ENCODE measurements at places on chromosomes 2 and 18. TPM values are rescaled to one million over a fixed set of nuclear protein-coding genes. Genes with fewer than 3 reads are reported as not detected.

ACADL gene
- total RNA-seq = 10.9 TPM

DNA sequence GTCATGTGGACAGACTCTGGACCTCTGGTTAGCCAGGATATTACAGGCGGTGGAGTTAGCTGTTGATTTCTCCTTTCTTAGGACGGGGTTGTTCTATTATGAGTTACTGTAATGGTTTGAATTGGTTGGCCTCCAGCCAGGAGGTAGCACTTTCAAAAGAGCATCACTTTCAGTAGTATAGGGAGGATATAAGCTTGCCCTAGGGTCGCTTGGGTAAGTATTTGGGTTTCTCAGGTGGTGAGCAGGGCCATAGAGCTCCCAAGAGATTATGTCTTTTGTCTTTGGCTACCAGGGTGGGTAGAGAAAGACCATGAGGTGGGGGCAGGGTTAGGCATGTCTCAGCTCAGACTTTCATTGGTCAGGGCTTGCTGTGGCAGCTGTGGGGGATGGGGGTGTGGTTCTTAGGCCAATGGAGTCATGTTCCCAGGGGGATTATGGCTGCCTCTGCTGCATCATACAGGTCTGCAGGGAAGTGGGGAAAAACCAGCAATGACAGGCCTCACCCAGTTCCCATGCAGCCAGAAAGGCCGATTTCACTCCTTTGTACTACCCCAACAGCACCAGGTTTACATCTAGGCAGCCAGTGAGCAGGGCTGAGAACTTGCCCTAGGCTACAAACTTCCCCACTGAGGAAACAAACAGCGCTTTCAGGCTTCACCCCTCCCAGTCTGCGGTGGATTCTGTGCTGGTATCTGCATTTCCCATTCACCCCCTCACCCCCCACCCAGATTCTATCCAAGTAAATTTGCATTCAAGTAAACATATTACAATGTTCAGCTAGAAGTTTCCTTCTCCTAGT lies 89.4 kb upstream of the SLC38A11 start:
- no peak for DNase-seq

CFAP65 gene
- total RNA-seq = not detected

- no peak for DNase-seq
Observed at GRCh38 chr2:113138428-113139322, 11.3 kb downstream of the IL1RN start.

DNA sequence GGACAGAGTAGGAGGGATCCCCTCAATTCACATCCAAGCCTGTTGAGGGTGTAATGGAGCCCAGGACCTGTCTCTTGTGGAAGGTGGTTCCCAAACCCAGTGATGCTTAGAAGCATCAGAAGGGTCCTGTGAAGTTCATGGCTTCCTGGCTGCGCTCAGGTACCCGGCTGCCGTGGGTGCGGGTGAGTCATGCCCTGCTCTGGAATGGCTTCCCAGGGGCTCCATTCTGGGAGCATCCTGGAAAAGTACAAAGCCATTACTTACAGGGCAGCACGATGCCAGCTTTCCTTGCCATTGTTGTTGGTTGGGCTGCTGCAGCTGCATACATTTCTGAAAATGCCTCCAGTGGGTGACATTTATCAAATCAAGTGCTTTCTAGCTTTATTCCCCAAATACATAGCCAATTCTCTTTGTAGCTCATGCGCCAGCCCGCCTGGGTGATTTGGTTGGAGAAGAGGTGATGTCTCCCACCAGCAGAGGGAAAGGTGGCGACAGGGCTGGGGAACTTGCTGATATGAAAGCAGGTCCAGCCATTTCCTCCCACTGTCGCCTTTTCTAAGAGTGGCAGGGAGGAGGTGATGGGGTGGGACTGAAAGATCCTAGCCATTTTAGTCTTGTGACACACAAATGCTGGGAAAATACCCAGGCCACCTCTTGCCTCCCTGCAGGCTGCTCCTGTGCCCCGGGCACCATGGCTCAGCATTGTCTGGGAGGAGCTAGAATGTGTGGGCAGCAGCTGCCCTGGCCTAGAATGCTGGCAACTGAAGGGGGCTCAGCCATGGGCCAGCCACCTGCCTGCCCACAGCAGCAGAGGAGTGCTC lies 65.9 kb upstream of the HPCAL1 start:
- no peak for DNase-seq

DNA sequence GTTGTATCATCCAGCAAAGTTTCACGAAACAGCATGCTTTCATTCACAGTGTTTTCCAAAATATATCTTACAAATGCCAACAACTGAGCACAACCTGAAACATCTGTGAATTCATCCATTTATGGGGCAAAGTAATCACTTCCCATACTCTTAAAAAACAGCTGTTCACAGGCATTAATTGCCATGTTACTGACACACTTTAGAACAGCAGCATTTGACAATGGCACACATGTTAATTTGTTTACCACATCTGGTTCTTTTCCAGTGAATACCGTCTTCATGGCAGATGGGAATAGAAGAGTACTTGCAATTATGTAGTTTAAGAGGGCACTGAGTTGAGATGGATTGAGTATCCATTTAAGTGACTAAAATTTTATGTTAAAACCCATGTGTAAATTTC lies 347.4 kb upstream of the LRP1B start:
- no peak for DNase-seq

DNA sequence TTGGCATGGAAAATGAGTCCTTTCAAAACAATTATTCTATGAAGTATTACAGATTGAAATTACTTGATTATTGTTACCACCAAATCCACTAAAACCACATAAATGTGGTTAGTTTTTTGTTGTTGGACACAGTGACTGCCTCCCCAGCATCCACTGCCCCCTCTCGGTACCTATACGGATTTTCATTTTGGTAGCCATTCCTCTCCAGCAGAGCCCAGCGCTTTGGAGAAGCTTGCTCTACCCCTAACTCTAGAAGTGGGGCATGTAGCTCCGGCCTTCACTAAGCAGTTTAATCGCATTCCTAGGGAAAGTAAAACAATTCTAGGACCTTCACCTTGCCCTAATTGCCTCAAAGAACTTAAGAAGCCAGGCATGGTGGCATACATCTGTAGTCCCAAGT lies 24.2 kb downstream of the OLA1 start:
- no peak for DNase-seq

DNA sequence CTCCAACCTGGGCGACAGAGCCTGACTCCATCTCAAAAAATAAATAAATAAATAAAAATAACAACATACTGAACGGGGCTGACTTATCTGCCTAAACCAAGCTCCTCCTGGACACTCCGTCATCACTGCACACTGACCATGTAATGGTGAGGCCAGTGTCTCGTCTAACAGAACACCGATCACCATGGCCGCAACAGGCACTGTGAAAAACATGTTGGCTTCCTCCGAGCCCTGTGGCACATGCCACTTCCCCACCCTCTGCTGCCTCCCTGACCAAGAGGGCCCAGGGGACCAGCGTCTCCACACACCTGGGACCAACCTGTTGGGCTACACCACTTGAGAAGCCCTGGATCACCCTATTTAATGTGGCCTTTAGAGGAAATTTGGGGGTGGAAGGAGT lies 33.9 kb downstream of the ZNF516 start:
- DNase-seq = peak; percentile 67

DNA sequence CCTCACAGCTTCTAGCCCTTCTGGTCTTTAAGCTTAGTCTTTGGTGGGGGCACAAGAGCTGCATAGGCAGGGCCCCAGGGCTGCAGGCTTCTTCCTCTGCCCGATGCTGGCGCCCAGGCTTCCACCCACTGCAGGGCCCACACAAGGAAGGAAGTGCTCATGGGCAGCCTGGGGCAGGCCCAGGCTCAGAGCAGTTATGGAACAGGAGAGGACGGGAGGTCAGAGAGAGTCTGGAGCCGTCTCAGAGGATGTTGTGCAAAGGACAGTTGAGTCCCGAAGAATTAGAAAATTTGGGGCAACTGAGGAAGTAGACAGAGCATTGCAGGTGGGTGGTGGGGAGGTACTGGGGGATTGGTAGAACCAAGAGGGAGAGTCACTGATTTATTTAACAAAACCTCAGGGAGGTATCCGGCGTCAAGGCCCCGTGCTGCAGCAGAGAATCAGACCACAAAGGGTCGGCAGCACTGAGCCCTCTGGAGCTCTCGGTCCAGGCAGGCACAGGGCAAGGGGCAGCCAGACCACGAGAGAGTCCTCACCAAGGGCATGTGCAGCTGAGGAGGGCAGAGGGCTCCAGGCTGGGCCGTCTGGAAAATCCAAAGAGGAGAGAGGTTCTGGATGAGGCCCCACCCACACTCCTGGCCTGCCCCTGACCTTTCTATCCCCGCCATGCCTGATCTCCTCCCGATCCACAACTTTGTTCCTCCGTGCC lies 110.8 kb upstream of the GLI2 start:
- DNase-seq = peak; percentile 82

- peak; percentile 43 for DNase-seq
Observed at GRCh38 chr18:79545255-79545654, 134.3 kb upstream of the CTDP1 start.

DNA sequence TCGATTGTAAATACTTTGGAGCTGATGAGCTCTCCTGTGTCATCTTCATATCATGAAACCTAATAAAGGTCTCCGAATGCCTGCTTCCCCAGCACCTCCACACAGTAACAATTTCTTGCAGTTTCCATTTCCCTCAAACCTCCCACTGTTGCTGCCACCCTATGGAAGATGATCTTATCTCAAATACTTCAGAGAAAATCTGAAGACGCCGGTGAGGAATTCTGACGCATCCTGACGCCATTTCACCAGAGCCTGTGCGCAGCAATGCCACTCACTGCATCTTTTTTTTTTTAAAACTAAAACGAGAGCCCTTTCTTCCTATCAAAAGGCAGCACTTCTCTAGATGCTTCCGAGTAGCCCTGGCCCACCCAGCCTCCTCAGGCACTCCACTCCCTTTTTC lies 31.9 kb upstream of the GNAL start:
- DNase-seq = no peak

ACVR1C gene
- 44.9 TPM for total RNA-seq

ERMN gene
- 0.32 TPM for total RNA-seq

ALLC gene
- total RNA-seq = not detected

- no peak for DNase-seq
Observed at GRCh38 chr18:49059028-49059834, 108.5 kb upstream of the SMAD7 start.

GRCh38 chr18:69677595-69677994 lies 270.1 kb downstream of the CD226 start:
- DNase-seq = no peak

FABP1 gene
- total RNA-seq = 6.9 TPM

DNA sequence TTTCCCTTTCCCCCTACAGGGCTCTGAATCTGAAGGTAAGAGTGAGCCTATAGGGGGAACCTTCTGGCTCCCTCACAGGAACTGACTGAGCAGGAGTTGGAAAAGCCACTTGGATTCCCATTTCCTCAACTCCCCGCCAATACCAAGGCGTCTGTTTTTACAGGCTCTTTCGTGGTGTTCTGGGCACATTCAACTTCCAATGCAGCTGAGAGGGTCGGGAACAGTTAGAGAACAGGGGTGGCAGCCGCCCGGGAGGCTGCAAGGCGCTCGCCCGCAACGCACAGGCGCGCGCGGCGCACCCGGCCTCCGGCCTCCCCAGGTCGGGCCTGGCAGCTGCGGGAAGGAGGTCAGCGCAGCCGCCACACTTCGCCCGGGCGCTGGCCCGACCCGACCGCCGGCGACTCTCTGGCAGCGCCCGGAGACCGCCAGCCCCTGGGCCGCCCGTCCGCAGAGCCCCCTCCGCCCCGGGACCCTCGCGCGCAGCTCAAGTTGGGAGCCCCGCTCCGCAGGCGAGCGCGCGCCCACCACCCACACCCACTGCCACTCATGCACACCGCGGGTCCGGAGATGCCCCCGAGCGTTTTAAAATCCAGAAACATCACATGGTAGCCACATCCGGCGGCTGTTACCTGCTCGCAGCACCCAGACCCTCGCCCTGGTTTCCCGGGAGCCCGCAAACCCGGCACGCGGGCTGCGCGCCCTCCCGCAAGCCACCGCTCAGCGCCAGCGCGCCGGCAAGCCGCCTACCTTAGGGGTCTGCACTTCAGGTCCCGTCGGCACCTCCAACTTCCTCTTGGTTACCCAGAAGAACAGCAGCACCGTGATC lies 816 bp downstream of the GALNT14 start:
- DNase-seq = no peak

SPP2 gene
- not detected for total RNA-seq

GRCh38 chr2:173693044-173693589 lies 272.1 kb downstream of the SP3 start:
- DNase-seq = no peak

DSC3 gene
- total RNA-seq = 0.22 TPM

CD207 gene
- 0.29 TPM for total RNA-seq

CDH7 gene
- not detected for total RNA-seq

HOXD13 gene
- total RNA-seq = 1.1 TPM

DNA sequence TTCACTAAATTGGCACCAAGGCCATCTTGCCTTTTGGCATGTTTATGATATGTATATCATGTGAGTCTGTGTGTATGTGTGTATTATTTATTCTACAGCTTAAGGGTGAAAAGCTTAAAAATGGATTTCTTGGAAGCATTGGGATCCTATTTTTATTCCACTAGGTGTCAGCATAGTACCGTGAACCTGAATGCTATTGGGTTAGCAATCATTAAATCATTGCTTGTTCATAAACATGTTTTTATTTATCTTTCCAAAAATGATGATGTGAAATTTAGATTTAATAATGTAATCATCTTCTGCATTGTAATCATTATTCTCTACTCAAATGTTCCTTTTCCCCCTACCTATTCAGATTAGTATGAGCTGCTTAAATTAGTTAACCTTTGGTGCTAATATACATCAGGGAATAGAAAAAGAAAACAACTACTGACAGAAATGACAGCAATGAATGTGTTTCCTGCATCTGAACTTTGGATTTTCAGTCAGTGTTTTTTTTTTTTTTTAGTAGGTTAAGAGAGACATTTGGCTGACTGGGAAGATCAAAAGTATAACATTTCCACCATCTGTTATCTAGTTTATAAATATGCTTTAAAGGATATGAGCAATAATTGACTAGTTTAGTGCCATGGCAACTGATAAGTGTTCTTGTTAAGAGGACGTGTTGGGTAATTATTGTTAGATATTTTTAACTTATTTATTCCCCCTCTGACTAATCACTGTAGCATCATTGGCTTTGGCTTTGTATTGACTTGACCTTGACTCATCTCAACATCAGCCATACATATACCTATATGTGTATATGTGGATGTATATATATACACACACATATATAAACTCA lies 14.1 kb upstream of the ZSWIM2 start:
- DNase-seq = no peak

DNA sequence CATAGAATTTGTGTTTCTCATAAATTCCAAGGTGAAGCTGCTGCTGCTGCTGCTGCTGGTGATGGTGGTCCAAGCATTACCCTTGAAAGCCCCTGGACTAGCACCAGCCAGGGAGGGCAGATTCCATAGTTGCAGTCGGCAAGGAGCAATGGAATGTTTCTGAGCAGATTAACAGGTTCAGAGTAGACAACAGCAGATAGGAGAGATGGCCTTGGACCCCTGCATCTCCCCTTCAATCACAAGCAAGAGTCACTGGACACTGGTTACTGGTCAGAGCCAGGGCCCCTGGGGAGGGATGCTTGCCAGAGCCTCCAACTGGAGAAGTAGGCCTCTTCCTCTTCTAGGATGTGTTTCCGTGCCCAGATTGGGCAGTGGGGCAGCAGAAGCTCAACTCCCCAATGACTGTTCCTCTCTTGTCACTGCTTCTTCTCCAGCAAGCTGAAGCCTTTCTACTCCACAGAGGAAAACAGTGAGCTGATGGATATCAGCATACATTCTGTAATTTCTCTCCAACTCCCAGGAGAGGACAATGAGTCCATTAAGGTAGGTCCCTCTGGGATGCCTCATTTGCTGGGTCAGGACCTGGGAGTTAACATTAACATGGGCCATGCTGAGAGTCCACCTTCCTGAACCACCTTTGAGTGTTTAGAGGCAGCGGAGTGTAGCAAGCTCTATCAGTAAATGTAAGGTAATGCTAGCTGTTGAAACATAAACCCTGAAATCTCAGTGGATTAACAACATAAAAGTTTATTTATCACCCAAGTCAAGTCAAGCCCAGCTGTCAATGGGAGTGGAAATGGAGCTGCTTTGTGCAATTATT lies 35.3 kb downstream of the MROH2A start:
- DNase-seq = peak; percentile 28

All from mesenteric fat pad (tissue), 1 donor.